ENCODE measurements at places on chromosomes 1 and 21. TPM values are rescaled to one million over a fixed set of nuclear protein-coding genes. Genes with fewer than 3 reads are reported as not detected.

GRCh38 chr1:14112613-14113012, 412.6 kb downstream of the PRDM2 start:
- no peak for DNase-seq
- no peak overlapping the region for H3K27ac ChIP-seq
- H3K36me3 ChIP-seq: no peaks in the 10 kb centered on the region
- H3K27me3 ChIP-seq: peaks cover 45% of the 10 kb centered on the region

Gene REN
- not detected for total RNA-seq

Gene PPCS
- total RNA-seq: 71.0 TPM

Gene SLC41A1
- 31.0 TPM for total RNA-seq

GRCh38 chr1:192903142-192903541, 94.3 kb downstream of the RGS2 start:
- no peaks in the 10 kb centered on the region for H3K27me3 ChIP-seq
- H3K27ac ChIP-seq: no peak overlapping the region
- DNase-seq: no peak

GRCh38 chr1:206472024-206472423, 1.7 kb downstream of the IKBKE start:
- peak overlapping the region; percentile 95 for H3K4me3 ChIP-seq
- no peaks in the 10 kb centered on the region for H3K27me3 ChIP-seq
- H3K27ac ChIP-seq: peak overlapping the region; percentile 90
- peaks cover 73% of the 10 kb centered on the region for H3K4me1 ChIP-seq
- no peak for DNase-seq

Gene AQP10
- not detected for total RNA-seq

- H3K27ac ChIP-seq: no peak overlapping the region
- peaks cover 3% of the 10 kb centered on the region for H3K27me3 ChIP-seq
- H3K4me1 ChIP-seq: peaks cover 2% of the 10 kb centered on the region
- DNase-seq: no peak
Observed at GRCh38 chr1:201656311-201657032, 117.5 kb downstream of the NAV1 start.

Gene RCOR3
- total RNA-seq: 84.8 TPM

Gene FCN3
- total RNA-seq: not detected

Gene HSF2BP
- 0.66 TPM for total RNA-seq

DNA sequence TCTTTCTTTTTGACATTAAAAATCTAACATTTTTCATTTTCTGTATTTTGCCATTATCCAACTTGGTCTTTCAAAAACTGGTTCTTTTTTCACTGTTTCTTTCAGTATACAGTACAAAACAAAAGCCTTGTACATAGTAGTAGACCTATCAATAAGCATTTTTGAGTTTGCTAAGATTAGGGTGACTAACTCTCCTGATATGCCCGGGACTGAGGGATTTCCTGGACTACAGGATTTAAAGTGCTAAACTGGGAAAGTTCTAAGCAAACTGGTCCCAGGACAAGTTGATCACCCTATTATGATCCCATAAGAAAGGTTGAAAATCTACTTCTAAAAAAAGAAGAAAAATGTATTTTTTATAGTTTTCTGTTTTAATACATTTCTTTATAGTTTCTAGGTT, 120.9 kb downstream of the USP25 start:
- H3K4me3 ChIP-seq: no peak overlapping the region
- H3K4me1 ChIP-seq: peaks cover 1% of the 10 kb centered on the region
- no peaks in the 10 kb centered on the region for H3K27me3 ChIP-seq
- H3K36me3 ChIP-seq: peaks cover 54% of the 10 kb centered on the region

GRCh38 chr1:245690156-245690690, 535.4 kb downstream of the KIF26B start:
- H3K4me3 ChIP-seq: no peak overlapping the region
- DNase-seq: no peak
- H3K36me3 ChIP-seq: no peaks in the 10 kb centered on the region
- no peak overlapping the region for H3K27ac ChIP-seq
- no peaks in the 10 kb centered on the region for H3K4me1 ChIP-seq
- peaks cover 2% of the 10 kb centered on the region for H3K27me3 ChIP-seq

Gene CCDC30
- total RNA-seq: 5.4 TPM

DNA sequence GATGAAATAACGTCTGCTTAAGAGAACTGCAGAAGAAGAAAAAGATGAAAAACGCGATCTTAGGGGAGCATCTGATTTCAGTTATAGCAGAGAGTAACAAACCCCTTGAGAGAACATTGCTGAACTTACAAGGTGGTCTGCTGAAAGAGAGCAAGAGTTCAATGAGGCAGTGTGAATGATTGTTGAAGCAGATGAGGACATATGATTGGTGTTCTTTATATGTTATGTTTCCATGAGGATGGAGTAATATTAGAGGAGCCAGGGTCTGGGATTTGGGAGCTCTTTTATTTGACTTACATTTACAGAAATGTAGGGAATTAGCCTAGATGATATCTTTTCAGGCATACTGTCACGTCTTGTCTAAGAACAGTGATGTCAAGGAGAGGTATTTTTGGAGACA, 1302.0 kb downstream of the KCNT2 start:
- no peaks in the 10 kb centered on the region for H3K36me3 ChIP-seq
- no peaks in the 10 kb centered on the region for H3K4me1 ChIP-seq
- H3K27ac ChIP-seq: no peak overlapping the region
- no peak overlapping the region for H3K4me3 ChIP-seq

DNA sequence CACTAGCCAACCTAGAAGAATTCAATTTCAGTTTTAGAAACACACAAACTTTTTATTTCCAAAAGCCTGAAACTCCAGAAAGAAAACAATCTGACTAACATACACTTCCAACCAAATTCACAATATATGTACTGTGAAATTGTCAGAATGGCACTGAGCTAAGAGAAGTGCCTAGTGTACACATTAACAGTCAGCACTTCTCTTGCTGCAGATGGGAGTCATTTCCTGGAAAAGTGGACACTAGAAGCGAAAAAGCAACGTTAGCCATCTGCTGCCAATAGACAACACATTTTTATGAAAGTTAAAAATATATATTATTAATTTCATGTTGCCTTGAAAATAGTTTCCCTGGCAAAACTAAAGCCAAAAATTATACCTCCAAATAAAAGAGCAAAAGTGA, 66.1 kb downstream of the EPS15 start:
- no peaks in the 10 kb centered on the region for H3K27me3 ChIP-seq
- H3K4me1 ChIP-seq: peaks cover 3% of the 10 kb centered on the region
- no peak overlapping the region for H3K27ac ChIP-seq
- no peak overlapping the region for H3K4me3 ChIP-seq

DNA sequence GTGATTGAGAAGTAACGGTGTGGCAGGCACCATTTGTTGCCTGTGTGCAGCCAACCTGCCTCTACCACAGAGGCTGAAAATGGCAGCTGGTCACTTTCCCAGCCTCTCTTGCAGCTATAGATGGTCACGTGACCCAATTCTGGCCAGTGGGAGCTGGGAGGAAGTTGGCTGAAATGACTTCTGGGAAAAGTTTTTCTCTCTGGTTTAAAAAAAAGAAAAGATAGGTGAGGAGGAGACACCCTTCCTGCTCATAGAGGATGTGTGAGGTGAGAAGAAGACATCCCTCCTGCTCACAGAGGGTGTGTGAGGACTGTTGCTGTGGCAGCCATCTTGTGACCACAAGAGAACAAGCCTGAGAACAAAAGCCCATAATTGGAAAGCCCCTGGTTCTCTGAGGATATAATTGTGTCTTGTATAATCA, 122.8 kb downstream of the SYF2 start:
- peak; percentile 51 for DNase-seq
- no peaks in the 10 kb centered on the region for H3K36me3 ChIP-seq
- H3K27ac ChIP-seq: peak overlapping the region; percentile 89
- peak overlapping the region; percentile 49 for H3K4me3 ChIP-seq
- H3K27me3 ChIP-seq: no peaks in the 10 kb centered on the region
- peaks cover 38% of the 10 kb centered on the region for H3K4me1 ChIP-seq

Gene DMRTA2
- not detected for total RNA-seq

GRCh38 chr1:70360321-70360720, 5.8 kb upstream of the ANKRD13C start:
- H3K36me3 ChIP-seq: peaks cover 2% of the 10 kb centered on the region
- H3K4me1 ChIP-seq: peaks cover 9% of the 10 kb centered on the region
- no peak overlapping the region for H3K4me3 ChIP-seq
- no peak overlapping the region for H3K27ac ChIP-seq

- no peaks in the 10 kb centered on the region for H3K27me3 ChIP-seq
- no peaks in the 10 kb centered on the region for H3K4me1 ChIP-seq
- no peak overlapping the region for H3K27ac ChIP-seq
- DNase-seq: no peak
- peaks cover 7% of the 10 kb centered on the region for H3K36me3 ChIP-seq
Observed at GRCh38 chr1:2358651-2359640, 32.4 kb downstream of the MORN1 start.

Gene PRDM2
- 146 TPM for total RNA-seq

DNA sequence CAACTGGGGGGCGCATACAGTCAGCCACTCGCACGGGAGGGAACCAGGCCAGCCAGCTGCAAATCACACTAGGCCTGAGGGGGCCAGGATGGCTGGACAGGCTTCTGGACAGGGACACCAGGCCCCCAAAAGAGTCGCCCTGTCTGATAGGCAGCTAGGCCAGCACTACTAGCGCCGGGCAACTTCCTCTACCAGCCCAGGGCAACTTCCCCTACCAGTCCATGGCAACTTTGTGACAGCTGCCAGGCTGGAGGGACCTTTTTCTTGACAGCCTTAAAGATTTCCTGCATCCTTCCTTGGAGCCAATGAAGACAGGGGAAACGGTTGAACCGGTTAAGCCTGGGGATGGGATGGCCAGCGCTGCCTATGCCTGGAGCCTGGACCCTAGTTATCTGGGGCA, 5.1 kb downstream of the IFFO2 start:
- no peaks in the 10 kb centered on the region for H3K27me3 ChIP-seq
- DNase-seq: no peak
- peak overlapping the region; percentile 85 for H3K4me3 ChIP-seq
- no peaks in the 10 kb centered on the region for H3K36me3 ChIP-seq
- peaks cover 88% of the 10 kb centered on the region for H3K4me1 ChIP-seq
- peak overlapping the region; percentile 98 for H3K27ac ChIP-seq

DNA sequence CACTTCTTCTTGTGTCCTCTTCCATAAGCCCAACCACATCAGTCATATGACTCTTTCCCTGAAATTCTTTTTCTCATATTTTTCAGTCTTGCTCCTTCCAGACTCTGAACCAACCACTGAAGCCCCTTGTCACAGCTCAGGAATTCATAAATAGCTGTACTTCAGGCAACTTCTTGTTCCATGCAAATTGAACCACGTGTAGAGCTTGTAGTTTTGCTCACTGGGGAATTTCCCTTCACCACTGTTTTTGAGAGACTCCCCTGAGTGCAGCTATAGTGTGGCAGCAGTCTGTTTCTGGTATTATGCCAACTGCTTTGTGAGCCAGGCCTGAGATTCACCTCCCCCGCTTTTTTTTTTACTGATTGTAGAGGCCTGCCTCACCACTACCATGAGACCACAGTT, 150.3 kb upstream of the SPAG17 start:
- no peak overlapping the region for H3K4me3 ChIP-seq
- H3K4me1 ChIP-seq: no peaks in the 10 kb centered on the region
- no peak overlapping the region for H3K27ac ChIP-seq
- DNase-seq: no peak
- H3K27me3 ChIP-seq: no peaks in the 10 kb centered on the region
- no peaks in the 10 kb centered on the region for H3K36me3 ChIP-seq

Gene AUNIP
- total RNA-seq: not detected

GRCh38 chr1:47569681-47570470, 132.0 kb downstream of the FOXD2 start:
- H3K4me1 ChIP-seq: no peaks in the 10 kb centered on the region
- no peak for DNase-seq
- H3K36me3 ChIP-seq: no peaks in the 10 kb centered on the region
- no peak overlapping the region for H3K4me3 ChIP-seq

DNA sequence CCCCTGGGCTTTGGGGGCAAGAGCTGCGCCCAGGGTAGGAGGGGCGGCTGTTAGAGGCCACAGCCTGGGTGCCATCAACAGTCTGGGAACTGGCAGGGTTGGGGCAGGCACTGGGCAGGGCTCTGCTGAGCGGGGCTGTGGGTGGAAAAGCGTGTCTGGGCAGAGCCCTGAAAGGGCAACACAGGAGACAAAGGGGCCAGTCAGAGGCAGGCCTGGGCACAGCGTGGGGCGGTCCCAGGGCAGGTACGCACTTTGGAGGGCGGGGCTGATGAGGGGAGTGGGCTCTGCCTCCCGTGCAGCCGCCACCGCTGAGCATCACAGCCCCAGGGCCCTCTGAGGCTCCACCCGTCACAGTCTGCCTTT, 13.9 kb downstream of the CELSR2 start:
- H3K4me3 ChIP-seq: no peak overlapping the region
- H3K27me3 ChIP-seq: no peaks in the 10 kb centered on the region
- H3K36me3 ChIP-seq: no peaks in the 10 kb centered on the region
- no peak for DNase-seq
- H3K27ac ChIP-seq: no peak overlapping the region

DNA sequence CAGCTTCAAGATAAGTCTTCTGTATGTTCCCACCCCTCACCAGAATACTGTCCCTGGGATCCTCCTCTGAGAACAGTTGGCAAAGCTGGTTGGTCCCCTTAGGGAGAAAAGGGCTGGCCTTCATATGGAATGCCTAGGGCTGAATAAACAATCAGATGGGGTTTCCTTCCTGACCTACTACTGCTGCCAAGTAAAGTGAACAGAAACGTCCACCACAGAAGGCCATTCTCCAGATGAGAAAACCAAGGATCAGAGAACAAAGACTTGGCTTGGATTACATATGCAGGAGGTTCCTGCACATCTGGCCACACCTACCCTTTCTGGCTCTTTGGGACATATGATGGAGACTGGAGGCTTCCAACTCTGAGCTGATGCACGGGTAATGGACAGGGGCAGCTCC, 194.5 kb downstream of the HIVEP3 start:
- no peak overlapping the region for H3K27ac ChIP-seq
- H3K27me3 ChIP-seq: no peaks in the 10 kb centered on the region
- no peak for DNase-seq
- H3K36me3 ChIP-seq: no peaks in the 10 kb centered on the region
- no peak overlapping the region for H3K4me3 ChIP-seq

GRCh38 chr1:92749024-92749634, 35.8 kb downstream of the EVI5 start:
- DNase-seq: no peak
- no peak overlapping the region for H3K4me3 ChIP-seq
- H3K27ac ChIP-seq: no peak overlapping the region

GRCh38 chr1:26171084-26172072, at the start of gene ZNF593OS:
Gene ZNF593OS, minus strand, starts transcription at chr1:26171832. Its CDS starts 171 bp downstream, at chr1:26171661.
- H3K4me3 ChIP-seq: peak within 1 kb of the TSS; percentile 89
- no peak for DNase-seq
- H3K36me3 ChIP-seq: no peaks in the 10 kb centered on the region
- no peaks in the 10 kb centered on the region for H3K27me3 ChIP-seq
- no peak within 1 kb of the TSS for H3K27ac ChIP-seq

Gene DISP1
- total RNA-seq: 5.4 TPM

DNA sequence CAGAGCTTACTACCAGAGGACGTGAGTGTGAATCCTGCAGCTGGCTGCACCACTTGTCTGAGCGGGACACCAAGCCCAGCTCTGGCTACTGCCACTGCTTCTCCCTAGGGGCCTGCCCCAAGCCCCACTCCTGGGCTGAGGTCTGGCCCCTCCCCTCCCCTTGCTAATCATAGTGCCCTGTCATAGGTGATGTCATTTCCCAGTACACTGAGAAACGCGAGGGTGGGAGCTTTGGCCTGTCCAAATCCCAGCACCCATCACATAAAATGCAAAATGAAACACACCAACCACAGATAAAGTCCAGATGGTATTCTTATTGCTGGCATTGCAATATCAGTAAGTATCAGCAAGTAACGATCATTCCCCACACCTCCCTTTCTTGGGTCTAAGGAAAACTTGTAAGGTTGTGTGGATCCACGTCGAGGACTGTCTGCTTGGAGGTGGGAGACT, 77.7 kb downstream of the TOMM20 start:
- peaks cover 4% of the 10 kb centered on the region for H3K4me1 ChIP-seq
- no peak overlapping the region for H3K4me3 ChIP-seq
- no peaks in the 10 kb centered on the region for H3K36me3 ChIP-seq
- peak overlapping the region; percentile 37 for H3K27ac ChIP-seq
- H3K27me3 ChIP-seq: no peaks in the 10 kb centered on the region
- DNase-seq: no peak

Data from naive thymus-derived CD8-positive, alpha-beta T cell (primary cell).